ENCODE measurements at places on chromosomes 11 and 22.

- DNase-seq, result no peak
These were observed 120.0 kb upstream of the SERPIND1 start for GRCh38 chr22:20653795-20654342.

- DNase-seq, result no peak
These were observed 12.6 kb upstream of the RFPL2 start for GRCh38 chr22:32217465-32217864.

- no peak for DNase-seq
These were observed 1243.5 kb downstream of the BRD1 start for GRCh38 chr22:48584170-48584569.

DNA sequence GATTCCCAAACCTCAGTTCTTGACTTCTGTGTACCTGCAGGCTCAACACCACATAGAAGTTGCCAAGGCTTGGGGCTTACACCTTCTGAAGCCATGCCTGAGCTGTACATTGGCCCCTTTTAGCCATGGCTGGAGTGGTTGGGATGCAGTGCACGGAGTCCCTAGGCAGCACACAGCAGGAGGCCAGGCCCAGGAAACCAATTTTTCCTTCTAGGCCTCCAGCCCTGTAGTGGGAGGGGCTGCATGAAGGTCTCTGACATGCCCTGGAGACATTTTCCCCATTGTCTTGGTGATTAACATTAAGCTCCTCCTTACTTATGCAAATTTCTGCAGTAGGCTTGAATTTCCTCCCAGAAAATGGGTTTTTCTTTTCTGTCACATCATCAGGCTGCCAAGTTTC is 94.6 kb downstream of the DEPDC5 start:
- DNase-seq, result no peak

DNA sequence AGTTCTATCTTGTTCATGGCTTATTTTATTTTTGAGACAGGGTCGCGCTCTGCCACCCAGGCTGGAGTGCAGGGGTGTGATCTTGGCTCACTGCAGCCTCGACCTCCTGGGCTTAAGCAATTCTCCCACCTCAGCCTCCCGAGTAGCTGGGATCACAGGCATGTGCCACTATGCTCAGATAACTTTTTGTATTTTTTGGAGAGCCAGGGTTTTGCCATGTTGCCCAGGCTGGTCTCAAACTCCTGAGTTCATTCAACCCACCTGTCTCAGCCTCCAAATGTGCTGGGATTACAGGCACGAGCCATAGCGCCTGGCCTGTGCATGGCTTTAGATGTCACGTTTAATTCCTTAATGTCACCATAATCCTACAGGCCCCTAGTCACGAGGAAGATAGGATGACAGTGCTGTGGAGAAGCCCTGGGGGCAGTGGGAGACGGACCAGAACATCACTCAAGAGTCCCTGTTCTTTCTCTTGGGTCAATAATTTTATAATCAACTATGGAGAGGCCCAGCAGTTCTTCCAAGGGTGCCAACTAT is 99.5 kb downstream of the RDX start:
- DNase-seq, result no peak

GRCh38 chr11:64877390-64878222 is 815 bp downstream of the EHD1 start:
- DNase-seq, result no peak

DNA sequence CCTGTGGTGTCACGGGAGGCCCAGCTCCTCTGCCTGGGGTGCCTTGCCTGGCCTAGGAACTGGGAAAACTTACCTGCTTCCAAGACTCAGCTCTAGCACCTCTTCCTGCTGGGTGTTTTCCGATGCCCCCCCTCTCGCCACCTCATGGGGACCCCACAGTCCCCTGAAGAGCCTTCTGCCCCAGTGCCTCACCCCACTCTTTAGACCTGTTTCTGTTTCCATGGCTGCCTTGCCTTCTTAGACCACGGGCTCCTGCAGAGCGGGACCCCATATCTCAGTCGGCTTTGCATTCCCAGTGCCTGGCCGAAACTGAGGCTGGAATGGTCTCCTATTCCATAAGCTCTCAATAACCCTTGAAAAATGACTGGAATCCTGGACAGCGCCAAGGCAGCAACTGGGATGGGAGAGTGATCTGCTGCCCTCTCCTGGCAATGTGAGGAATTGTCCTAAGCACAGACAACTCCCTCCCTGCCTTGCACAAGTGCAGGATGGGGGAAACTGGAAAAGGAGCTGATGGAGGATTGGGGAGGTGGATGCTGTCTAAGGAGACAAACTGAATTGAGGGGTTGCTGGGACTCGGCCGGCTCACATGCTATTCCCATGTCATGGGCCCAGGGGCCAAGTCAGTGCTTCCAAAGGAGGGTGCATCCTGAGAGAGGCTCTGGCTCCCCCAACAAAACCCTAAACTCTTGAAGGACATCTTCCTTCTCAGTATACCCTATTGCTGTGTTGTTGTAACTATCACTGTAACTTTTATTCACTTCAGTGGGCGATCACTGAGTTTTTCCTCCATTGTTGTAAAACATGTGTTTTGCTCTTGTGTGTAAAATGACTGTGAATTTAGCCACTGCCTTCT is 26.6 kb upstream of the IL17RA start:
- DNase-seq, result peak; percentile 71

DNA sequence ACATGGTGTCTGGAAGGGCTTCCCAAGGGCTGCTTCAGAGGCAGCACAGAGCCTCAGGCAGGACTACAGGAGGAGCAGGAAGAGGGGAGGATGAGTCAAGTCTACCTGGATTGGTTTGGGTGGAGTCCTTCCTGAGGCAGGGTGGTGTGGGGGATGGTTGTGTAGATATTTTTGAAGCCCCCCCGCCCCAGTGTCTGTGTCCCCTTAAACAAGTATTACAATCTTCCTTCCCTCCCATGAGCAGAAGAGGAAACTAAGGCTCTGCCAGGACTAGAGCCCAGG is 34.7 kb upstream of the FCHSD2 start:
- no peak for DNase-seq

DNA sequence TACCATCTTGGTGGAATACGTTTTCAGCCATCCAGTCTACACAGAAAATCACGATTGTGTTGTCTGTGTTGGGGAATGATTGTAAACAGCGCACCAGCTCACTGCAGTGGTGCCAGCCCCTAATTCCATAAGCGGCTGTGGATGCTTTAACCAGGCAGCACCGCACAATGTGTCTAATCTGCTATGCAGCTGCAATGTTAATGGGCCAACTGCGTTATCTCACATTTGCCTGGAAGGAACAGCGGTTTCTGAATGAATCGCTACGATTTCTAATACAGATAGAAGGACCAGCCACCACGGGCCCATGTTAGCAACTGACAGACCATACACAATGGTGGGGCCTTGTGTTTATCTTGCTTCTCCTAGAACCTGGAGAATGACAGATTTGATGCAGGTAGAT is 384.5 kb upstream of the KIRREL3 start:
- DNase-seq, result no peak

- DNase-seq, result no peak
These were observed 65.2 kb upstream of the CRYBB3 start for GRCh38 chr22:25134451-25134850.

GRCh38 chr22:26709617-26710390 is 52.4 kb downstream of the MIAT start:
- DNase-seq, result peak; percentile 31

DNA sequence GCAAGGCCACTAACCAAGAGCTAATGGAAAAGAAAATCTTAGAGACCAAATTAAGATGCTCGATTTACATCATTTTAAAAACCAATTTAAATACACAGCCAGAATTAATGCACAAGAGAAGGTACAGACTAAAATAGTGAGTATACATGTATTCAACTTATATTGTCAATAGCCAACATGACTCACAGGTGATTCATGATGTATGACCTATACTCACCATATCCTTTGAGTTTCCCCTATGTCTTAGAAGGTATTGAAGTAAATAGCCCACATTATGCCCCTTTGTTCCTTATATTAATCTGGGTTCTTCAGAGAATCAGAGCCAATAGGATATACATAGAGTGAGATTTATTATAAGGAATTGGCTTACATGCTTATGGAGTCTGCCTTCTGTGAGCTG is 97.5 kb upstream of the ANO3 start:
- no peak for DNase-seq

DNA sequence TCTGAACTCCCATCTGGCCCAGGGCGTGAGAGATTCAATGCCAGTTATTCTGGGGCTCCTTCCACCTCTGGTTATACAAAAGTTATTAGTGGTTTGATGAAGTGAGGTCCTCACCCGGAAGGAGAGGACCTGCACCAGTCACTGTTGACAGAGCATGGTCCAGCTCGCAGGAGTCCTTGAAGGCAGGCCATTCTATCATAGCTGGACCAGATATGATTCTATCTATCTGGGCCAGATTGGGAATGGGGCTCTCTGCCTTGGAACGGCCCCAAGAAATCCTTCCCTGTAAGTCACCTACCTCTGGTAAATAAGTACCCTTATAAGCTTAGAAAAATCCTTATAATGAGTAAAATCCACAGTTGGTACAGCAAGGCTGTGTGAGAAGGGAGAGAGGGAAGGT is 50.7 kb downstream of the C11orf91 start:
- DNase-seq, result no peak

DNA sequence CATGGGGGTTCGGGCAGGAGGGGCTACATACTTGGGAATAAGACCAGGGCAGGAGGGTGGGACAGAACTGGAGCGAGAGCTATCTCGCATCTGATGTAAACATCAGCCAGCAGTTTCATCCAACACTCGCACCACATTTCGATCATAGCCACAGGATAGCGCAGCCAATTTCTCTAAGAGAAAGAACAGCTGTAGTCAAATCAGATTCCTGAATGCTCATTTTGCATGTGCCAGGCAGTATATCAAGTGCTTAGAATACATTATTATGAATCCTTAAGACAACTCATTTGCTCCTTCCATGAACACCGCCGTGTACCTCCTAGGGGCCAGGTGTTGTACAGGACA is 14.5 kb downstream of the DGCR2 start:
- DNase-seq, result no peak

DNA sequence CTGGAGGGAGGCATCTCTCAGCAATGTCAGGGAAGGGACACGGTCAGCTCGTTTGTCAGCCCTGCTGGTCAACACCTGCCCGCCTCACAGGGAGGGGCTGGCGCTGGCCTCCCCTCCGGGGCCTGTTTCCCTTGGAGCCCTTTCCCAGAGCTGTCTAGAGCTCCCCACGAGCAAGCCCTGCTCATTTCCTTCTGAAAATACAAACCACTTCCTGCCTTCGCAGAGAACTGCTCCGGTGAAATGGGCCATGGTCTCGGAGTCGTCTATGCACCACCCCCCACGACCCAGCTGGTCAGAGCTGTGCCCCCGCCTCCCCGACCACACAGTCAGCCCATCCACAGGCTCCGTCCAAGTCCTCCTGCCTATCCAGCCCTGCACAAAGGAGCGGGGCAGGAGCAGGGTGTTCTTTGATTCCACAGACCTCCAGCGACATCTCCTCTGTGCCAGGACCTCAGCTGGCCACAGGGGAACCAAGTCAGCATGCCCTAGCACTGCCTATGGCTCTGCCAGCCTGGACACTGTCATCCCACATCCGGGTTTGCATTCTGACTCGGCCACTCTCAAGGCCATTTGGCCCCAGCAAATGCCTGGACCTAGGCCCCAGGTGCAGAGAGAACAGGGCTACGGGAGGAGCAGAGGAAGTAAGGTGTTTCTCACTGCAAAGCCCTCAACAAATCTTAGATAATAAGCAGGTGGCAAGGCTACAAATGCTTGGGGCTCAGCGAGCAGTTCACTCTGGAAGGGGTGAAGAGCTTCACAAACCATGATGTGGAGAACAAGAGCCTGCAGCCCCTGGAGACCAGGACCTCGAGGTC is 82.1 kb upstream of the WNT11 start:
- DNase-seq, result no peak

- peak; percentile 75 for DNase-seq
These were observed 1.6 kb downstream of the C1QTNF6 start for GRCh38 chr22:37186228-37186996.

- no peak for DNase-seq
These were observed 1.4 kb downstream of the PNPLA2 start for GRCh38 chr11:819943-820649.

- DNase-seq, result no peak
These were observed 109.3 kb downstream of the ST3GAL4 start for GRCh38 chr11:126464796-126465195.

DNA sequence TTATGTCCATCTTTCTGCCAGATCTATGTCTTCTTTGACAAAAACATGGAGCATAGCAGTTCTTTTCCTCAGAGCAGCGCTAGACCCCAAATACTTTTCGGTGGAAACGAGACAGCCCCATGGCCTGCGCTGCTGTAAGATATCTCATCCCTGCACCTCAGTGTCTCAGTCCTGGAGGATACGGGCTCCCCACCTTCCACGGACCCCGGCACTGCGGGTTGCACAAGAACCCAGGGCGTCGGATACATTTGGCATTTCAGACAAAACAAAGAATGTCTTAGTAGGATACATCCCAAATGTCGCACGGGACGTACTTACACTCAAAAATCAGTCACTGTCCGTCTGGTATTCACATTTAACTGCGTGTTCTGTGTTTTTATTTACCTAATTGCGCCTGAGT is 9.9 kb upstream of the GAL start:
- no peak for DNase-seq

DNA sequence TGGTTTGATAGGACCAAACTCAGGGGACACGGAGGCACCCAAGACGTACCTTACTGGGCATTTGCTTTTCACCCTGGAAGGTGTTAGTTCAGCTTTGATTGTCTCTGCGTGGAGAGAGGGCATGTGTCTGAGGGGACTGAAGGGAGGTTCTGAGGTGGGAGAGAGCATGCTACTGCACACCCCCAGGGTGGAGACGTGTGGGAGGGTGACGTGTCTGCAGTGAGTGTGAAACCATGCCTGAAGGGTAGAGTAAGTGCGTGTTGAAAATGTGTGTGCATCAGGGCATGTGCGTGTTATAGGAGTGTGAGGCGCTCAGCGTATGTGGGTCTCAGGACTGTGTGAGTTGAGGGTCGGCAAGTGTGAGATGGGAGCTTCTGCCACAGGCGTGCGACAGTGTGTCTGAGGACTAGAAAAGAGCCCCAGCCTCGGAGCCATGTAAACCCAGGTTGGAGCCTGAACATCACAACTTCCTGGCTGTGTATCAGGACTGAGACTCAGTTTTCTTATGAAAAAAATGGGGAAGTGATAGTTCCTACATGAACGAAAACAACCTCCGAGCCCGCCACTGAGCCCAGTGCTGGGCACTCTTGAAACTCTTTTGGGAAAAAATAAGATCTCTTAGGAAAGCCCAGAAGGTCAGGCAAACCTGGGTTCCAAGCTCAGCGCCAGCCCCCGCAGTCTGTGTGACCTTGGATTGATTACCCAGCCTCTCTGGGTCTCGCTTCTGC is 11.8 kb upstream of the KCNJ11 start:
- DNase-seq, result no peak

DNA sequence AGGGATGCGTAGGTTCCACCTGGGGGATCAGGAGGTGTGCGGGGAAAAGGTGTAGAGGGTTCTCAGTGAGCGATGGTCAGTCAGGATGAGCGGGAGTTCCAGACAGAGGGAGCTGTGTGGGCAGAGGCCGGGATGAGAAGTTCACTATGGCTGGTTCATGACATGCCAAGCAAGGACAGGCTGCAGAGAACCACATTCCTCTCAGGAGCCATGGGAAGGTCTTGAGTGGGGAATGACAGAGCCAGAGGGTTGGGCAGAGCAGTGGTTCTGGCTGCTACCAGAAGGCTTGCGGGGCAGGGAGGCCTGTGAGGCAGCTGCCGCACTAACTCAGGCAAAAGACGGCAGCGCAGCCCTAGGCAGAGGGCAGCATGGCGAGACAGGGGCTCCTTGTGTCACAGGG is 66.1 kb downstream of the SCUBE1 start:
- DNase-seq, result no peak

- no peak for DNase-seq
These were observed 73.8 kb upstream of the OPCML start for GRCh38 chr11:133606124-133606523.

GRCh38 chr11:124799348-124800225 is 619 bp downstream of the MSANTD2 start:
- no peak for DNase-seq

- DNase-seq, result no peak
These were observed 536.0 kb downstream of the TMEM135 start for GRCh38 chr11:87573708-87574107.
